Suppressor macrophage treated with lipopolysaccharide for 4 hours (primary cell): ENCODE measurements at places on chromosomes 5 and 9.

DNA sequence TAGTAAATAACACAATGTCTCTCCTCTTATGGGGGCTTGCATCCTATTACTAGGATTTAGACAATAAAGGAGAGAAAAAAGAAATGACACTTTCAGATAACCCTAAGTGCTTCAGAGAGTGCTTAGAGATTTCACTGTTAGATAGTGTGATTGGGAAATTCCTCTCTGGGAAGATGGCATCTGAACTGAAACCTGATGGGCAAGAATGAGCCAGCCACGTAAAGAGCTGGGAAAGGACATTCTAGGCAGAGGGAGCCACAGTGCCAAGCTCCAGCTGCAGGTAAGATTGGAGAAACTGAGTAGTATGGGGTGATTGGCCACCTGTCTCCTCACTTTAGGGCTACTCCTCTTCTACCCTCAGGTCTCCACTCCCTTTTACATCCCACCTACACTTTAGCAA is 14.5 kb downstream of the CDO1 start:
- no peak for DNase-seq

- DNase-seq: peak; percentile 96
Observed at GRCh38 chr9:113581865-113582697, 118.6 kb downstream of the RGS3 start.

DNA sequence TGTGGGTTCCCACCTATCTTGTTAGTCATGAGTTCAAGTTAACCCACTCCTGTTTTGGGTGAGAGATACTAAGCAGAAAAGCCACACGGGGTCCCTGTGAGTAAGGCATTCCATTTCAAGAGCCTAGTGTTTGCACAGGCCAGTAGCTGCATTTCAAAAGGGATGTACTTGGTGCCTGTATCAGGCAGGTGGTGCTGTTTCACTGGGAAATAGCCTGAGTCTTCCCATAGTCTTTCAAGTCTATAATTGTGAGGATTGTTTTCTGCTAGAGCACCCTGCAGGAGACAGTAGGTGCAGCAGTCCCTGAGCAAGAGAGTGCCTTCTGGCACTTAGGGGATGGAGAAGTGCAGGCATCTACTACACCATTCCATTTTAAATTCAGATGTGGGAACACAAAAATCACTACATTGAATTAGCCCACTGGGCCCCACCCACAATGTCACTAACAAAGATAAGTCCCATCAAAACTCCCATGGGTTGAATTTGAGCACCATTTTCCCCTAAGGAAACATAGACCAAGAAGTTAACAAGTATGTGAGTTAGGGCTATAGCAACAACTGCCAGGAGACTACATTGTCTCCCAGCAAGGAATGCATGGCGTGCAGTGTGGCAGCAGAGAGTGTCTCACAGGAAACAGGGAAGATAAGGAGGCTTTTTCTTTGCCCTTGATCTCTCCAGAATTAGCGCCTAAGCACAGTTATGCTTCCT is 263.2 kb downstream of the COX7C start:
- DNase-seq: peak; percentile 47

DNA sequence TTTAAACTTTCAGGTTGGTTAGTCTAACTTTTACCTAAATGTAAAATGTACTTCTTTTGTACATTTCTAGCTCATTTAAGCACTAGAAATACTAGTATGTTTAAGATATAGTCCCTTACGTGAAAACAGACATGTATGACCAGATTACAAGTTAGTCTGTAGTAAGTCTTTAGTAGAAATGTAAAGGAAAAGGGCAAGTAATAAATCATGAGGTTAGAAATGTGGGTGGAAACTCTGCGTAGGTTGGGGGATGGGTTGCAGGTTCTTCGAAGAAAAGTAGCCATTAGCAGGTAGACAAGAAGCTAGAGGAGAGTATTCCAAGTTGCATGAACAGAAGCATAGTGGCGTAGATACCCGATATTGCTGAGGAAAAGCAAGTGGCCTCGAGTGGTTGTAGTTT is 22.9 kb downstream of the RAD1 start:
- DNase-seq: no peak

- DNase-seq: no peak
Observed at GRCh38 chr9:94761481-94761880, 35.0 kb downstream of the AOPEP start.

DNA sequence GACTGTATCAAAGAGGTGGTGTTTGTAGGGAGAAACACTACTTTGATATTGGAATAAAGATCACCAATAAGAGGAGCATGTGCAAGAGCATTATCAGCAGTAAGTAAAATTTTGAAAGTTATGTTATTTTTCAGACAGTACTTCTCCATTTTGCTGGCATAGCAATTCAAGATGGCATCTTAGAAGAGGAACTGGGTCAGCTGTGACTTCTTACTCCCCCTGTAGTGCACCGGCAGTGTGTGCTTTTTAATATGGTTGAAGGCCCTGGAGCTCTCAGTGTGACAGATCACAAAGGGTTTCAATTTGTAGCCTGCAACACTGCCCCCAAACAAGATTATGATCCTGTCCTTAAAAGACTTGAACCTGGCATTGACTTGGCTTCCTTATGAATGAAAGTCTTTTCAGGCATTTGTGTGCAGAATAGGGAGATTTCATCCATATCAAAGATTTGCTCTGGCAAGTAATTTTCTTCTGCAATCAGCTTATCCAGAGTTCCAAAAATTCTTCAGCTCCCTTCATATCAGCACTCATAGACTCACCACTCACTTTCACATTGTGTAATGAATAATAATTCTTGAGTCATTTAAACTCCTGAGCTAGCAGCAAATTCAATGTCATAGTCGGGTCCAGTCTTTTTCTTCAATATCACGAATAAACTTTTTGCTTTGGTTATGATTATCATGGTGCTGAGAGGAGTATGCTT is 105.7 kb upstream of the MAMDC2 start:
- peak; percentile 36 for DNase-seq

- peak; percentile 48 for DNase-seq
Observed at GRCh38 chr5:13188371-13188770, 756.1 kb downstream of the DNAH5 start.

DNA sequence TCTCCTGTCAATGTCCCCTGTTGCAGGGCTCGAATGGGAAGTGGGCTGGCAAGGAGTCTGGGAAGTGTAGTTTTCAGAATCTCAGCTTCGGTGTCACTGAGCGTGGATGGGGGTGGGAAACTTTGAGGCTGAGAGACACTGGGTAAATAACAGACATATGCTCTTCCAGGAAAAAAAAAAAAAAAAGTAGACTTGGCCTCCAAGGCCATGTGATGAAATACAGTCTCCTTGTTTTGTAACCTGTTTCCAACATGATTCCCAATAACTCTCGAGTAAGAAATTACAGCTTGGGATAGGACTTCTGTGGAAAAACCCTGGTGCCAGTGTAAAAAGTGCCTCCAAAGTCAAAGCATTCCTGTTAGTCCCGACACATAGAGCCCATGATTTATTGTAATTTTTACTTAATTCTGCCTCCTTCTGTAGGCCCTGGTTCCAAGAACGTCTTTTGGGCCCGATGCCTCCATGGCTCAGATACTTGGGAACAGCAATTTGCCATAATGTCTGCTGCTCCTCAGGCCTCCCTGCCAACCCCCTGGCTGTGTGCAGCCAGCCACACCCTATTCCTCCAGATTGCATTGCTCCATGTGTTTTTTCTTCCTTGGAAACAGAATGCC is 119.5 kb upstream of the TNC start:
- no peak for DNase-seq

- DNase-seq: peak; percentile 51
Observed at GRCh38 chr9:36137392-36138004, 965 bp downstream of the GLIPR2 start.

DNA sequence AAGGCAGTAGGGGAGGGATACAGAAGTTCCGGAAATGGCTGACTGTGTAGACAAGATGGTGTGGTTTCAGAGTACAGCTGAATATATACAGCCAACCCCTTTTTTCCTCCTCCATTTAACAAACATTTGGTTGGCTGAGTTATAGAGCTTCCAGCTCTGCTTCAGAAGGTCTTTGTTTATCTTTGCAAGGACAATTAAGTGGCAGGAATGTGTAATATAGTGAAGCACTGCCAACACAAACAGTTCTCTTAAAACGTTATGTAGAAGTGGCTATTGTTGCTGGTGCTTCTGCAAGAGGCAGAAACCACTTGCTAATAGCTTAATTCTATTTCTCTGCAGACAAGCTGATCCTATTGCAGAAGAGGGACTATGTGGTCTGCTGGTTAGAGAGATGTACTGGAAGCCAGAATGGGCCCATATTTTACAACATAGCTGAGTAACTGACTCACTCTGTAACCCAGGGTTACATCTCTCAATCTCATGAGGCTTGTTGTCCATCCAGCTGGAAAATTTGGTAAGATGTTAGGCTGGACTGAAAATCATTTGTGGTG is 62.7 kb upstream of the OSMR start:
- no peak for DNase-seq

- DNase-seq: no peak
Observed at GRCh38 chr5:3030511-3031165, 279.2 kb upstream of the IRX2 start.

- DNase-seq: no peak
Observed at GRCh38 chr9:121896545-121896943, 196.6 kb downstream of the TTLL11 start.

DNA sequence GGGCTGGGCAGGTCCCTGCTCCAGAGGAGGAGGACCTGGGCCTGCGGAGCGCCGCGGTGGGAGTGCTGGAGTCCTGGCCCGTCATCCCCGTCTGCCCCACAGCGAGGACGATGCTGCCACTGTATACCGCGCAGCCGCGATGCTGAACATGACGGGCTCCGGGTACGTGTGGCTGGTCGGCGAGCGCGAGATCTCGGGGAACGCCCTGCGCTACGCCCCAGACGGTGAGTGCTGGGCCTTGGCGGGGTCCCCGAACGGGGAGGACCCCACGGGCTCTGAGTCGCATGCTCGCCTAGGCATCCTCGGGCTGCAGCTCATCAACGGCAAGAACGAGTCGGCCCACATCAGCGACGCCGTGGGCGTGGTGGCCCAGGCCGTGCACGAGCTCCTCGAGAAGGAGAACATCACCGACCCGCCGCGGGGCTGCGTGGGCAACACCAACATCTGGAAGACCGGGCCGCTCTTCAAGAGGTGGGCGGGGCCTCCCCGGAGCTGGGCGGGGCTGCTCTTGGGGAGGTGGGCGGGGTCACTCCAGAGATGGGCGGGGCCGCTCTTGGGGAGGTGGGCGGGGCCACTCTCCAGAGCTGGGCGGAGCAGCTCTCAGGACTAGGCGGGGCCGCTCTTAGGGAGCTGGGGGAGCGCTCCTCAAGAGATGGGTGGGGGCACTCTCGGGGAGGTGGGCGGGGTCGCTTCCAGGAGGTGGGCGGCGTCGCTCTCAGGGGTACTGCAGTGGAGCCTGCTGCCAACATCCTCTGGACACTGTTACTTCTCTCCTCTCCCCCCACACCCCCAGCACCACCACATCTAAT is 13.1 kb downstream of the LRRC26 start:
- DNase-seq: peak; percentile 71

- DNase-seq: no peak
Observed at GRCh38 chr5:160693831-160694465, 158.1 kb downstream of the ATP10B start.

GRCh38 chr5:109455598-109456096 is 45.9 kb upstream of the PJA2 start:
- DNase-seq: peak; percentile 15

DNA sequence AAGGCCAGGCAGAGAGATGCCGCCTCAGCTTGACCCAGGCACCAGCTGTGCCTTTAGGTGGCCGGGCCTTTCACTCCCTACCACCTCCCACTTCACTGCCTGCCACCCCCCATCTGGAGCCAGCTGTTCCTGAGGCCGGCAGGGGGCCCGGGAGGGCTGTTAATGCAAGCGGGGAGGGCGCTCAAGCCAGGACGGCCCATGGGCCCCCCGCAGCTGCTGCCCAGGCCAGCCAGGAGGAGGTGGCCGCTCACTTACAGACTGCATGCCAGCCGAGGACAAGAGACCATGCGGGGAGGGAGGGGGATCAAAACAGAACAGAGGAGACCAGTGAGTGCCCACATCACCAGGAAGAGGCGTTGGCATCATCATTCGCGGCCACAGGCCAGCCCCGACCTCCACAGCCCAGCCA is 4.5 kb downstream of the ABCA2 start:
- DNase-seq: no peak

GRCh38 chr9:65435464-65435863 is 150.5 kb upstream of the FOXD4L5 start:
- DNase-seq: no peak

- no peak for DNase-seq
Observed at GRCh38 chr9:124074746-124075145, 63.2 kb downstream of the LHX2 start.

DNA sequence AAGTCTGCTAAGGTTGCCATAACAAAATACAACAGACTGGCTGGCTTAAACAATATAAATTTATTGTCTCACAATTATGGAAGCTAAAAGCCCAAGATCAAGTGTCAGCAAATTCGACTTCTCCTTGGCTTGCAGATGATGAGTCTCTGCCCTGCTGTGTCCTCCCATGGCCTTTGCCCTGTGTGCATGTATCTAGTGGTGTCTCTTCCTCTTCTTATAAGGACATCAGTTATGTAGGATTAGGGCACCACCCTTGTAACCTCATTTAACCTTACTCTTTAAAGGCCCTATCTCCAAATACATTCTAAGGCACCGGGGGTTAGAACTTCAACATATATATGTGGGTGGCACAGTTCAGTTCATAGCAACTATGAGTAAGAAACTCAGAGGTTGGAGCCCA is 157.9 kb upstream of the RASA1 start:
- DNase-seq: no peak
